GM12892 (cell line): ENCODE measurements at places on chromosomes 6 and 20.

GRCh38 chr6:98971303-98971702 is 23.6 kb upstream of the FBXL4 start:
- no peak for DNase-seq

DNA sequence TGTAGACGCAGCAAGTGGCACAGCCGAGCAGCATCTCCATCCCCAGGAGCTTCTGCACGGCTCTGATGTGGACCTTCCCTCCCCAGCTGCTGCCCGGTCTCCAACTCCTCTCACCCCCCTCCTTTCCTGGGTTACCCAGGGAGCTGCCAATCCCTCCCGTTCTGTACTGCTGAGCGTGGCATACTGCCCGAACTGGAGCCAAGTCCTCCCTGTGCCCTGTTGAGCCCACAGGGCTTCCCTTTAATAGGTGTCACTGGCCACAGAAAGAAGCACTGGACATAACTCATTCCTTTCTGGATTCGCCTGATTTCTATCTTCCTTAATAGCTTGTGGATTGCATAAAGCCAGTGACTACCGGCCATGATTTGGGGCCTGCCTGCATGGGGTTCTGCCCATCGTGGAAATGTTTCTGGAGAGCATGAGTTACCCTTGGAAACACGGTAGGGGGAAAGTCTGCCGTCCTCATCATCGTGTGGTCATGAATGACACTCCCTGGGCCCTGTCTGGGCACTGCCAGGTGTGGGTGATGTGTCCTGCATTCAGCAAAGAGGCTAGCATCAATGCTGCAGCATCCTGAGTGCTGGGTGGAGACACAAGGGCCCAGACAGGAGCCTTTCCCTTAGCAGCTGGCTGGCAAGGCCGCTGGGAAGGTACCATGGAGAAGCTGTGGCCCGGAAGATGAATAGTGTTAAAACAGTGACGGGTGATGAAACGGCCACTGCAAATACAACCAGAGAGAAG is 189.7 kb downstream of the SYNDIG1 start:
- no peak for DNase-seq

DNA sequence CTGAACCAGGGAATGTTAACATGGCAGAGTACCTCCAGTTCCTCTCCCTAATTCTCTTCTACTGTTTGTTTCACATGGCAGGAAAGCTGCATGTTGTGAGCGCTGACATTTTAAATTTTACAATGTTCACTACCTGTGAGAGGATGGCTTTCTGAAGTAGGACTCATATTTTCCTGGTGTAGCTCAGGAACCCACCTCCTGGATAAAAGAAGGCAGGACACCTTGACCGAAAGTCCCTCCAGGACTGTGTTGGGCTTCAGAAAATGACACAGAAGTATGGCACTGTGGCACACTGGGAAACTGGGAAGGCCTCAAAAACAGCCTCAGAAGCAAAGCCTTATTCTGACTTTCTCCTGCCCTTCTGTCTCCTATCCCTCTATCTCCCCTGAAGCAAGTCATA is 33.3 kb downstream of the PTPRK start:
- no peak for DNase-seq

GRCh38 chr6:145137425-145137824 is 597.9 kb downstream of the EPM2A start:
- DNase-seq = no peak

- DNase-seq = no peak
These were observed 15.9 kb downstream of the KIF25 start for GRCh38 chr6:168013250-168013915.

- DNase-seq = no peak
These were observed 11.9 kb upstream of the CNR1 start for GRCh38 chr6:88177961-88178464.

GRCh38 chr20:45085867-45086266 is 15.1 kb downstream of the KCNS1 start:
- DNase-seq = no peak

GRCh38 chr6:36596356-36596755 is 2.2 kb downstream of the SRSF3 start:
- DNase-seq = no peak

GRCh38 chr6:56021943-56022342 is 146.6 kb upstream of the BMP5 start:
- DNase-seq = no peak
